ENCODE measurements at places on chromosomes 3 and 15. TPM values are rescaled to one million over a fixed set of nuclear protein-coding genes. Genes with fewer than 3 reads are reported as not detected.
A peak's percentile ranks its signal among the peaks of the same experiment; 100 is the strongest.

Gene FBXO40
- 0.04 TPM for total RNA-seq

Gene RTP3
- total RNA-seq: not detected

Gene CEMIP
- total RNA-seq: 0.57 TPM

Gene PLA1A
- total RNA-seq: not detected

DNA sequence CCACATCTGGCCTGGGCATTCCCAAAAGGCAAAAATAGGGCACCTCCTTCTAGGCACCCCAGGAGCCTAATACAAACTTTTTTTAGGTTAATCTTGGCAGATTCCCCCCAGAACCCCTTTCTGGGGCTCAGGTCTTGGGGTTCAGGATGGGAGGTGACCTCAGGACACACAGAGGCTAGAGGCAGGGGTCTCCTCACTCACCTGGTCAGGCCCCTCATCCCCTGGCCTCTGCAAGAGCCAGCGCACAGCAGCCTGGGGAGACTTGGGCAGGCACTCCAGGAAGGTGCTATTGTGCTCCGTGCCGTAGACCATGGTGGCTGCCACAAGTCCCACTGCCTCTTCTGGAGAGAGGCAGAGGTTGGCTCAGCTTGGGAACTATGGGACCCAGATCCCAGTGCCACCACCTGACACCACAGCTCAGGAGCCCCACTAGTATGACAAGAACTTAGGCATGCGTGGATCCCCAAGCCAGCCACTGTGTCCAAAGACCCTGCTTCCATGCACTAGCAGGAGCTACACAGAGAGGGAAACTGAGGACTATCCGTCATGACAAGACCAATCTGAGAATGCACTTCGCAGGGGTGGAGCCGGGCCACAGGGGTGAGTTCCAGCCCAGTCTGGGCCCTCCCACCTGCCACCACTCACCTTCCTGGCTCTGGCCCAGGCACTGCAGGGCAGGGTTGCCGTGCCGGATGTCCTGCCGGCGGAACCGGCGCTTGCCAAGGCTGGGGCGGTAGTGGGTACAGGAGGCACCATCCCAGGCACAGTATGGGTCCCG lies 7.4 kb downstream of the SEMA3G start:
- peaks cover 8% of the 10 kb centered on the region for H3K4me1 ChIP-seq
- H3K4me3 ChIP-seq: no peak overlapping the region
- H3K36me3 ChIP-seq: no peaks in the 10 kb centered on the region
- H3K27me3 ChIP-seq: no peaks in the 10 kb centered on the region

DNA sequence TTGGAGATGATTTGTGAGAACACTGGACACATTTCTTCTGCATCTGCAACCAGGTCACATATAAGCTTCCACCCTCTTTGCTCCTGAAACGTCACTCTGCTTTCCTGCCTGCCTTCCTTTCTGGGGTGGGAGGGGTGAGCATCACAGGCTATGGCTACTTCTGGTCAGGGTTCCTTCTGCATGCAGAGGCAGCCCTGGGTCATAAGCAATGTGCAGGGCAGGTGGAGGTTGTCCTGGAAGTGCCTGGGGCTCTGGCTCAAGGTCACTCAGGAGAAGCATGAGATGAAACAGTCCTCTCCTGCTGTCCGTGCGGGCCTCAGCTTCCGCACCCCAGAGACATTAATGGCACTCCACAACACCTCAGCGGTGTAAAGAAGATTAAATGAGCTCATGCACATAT lies 15.1 kb downstream of the SLC6A20 start:
- peaks cover 4% of the 10 kb centered on the region for H3K27me3 ChIP-seq
- no peak for DNase-seq
- no peak overlapping the region for H3K27ac ChIP-seq
- peaks cover 16% of the 10 kb centered on the region for H3K4me1 ChIP-seq
- no peak overlapping the region for H3K4me3 ChIP-seq

- H3K27me3 ChIP-seq: no peaks in the 10 kb centered on the region
- no peak overlapping the region for H3K27ac ChIP-seq
- H3K4me3 ChIP-seq: no peak overlapping the region
- no peak for DNase-seq
These were observed 57.9 kb upstream of the PPP2R3A start for GRCh38 chr3:135907422-135908165.

DNA sequence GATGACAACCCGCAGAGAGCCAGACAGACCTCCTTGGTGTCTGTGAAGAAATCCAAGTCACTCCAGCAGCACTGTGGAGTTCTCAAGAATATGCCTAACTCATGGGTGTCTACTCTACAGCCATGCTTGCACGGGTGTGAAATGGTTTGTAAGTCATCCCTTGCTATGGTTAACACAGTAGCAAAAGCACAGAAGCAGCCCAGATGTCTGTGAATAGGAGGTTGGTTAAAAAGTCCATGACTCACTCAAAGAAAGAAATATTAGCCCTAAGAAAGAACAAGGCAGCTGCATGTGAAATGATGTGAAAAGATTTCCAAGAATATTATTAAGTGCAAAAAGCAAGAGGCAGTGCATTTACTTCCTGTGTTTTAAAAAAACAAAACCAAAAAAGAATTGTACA lies 12.1 kb upstream of the LIMD1 start:
- H3K27me3 ChIP-seq: no peaks in the 10 kb centered on the region
- H3K4me3 ChIP-seq: no peak overlapping the region
- H3K4me1 ChIP-seq: peaks cover 16% of the 10 kb centered on the region
- no peak overlapping the region for H3K27ac ChIP-seq
- no peaks in the 10 kb centered on the region for H3K36me3 ChIP-seq

DNA sequence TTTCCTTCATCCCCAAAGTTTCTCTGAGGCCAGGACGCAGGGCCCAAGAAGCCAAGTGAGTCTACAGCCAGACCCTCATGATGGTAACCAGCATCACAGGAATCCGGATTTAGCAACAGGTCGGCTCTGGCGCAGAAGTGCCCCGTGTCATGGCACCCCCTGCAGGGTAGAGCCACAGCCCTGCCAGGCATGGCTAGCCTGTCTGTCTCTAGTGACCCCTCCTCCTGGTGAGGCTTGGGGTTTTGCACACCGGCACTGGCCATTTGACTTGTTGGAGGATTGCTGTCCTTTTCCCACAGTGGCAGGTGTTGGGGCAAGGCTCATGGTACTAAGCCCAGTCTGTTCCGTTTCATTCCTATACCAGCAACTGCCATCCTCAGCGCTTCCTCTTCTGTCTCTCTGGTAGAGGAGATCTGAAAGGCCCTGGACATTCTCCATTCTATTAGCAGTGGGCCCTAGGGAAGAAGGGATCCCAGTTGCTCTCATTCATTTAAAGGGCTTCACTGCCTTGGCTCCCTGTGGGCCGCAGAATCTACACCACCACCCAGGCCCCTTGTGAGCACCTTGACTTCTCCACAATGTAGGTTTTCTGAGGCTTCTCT lies 9.4 kb upstream of the CHAC1 start:
- DNase-seq: no peak
- peaks cover 21% of the 10 kb centered on the region for H3K4me1 ChIP-seq
- H3K27me3 ChIP-seq: peaks cover 36% of the 10 kb centered on the region

- H3K4me1 ChIP-seq: peaks cover 31% of the 10 kb centered on the region
- H3K27me3 ChIP-seq: no peaks in the 10 kb centered on the region
- no peak overlapping the region for H3K4me3 ChIP-seq
- no peak overlapping the region for H3K27ac ChIP-seq
These were observed 45.5 kb downstream of the SATB1 start for GRCh38 chr3:18379647-18380046.

- H3K27me3 ChIP-seq: peaks cover 9% of the 10 kb centered on the region
- H3K36me3 ChIP-seq: no peaks in the 10 kb centered on the region
These were observed 10.2 kb downstream of the RFTN1 start for GRCh38 chr3:16503191-16503776.

DNA sequence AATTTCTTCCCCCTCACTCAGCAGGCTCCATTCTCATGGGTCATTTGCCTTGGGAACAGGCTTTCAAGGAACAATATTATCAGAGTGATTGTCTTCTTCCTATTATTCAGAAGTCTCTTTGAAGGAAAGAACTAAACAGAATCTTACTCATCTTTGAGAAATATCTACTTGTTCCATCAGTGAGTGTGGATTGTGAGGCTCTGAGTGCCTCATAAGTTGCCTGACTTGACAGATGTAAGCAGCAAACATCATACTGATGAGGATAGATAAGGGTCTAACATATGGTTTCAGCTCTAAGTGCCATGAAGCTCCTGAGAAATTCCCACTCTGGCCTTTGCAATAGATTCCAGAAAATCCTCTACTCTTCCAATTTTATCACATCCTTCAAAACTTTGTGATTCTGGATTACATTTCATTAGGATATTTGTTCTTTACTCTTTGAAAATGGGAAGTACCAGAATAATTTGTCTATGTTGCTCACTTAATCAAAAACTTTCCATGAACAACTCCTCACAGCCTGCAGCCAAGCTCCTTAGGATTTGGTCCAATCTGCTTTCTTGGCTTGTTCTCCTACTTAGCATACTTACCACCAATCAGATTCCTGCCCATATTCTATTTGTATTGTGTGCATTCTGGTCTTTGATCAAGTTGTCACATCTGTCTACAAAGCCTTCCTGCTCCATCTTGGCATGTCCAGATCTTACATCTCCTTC lies 120.1 kb downstream of the RPL22L1 start:
- H3K4me1 ChIP-seq: no peaks in the 10 kb centered on the region
- no peaks in the 10 kb centered on the region for H3K27me3 ChIP-seq
- no peak overlapping the region for H3K4me3 ChIP-seq
- no peak overlapping the region for H3K27ac ChIP-seq

DNA sequence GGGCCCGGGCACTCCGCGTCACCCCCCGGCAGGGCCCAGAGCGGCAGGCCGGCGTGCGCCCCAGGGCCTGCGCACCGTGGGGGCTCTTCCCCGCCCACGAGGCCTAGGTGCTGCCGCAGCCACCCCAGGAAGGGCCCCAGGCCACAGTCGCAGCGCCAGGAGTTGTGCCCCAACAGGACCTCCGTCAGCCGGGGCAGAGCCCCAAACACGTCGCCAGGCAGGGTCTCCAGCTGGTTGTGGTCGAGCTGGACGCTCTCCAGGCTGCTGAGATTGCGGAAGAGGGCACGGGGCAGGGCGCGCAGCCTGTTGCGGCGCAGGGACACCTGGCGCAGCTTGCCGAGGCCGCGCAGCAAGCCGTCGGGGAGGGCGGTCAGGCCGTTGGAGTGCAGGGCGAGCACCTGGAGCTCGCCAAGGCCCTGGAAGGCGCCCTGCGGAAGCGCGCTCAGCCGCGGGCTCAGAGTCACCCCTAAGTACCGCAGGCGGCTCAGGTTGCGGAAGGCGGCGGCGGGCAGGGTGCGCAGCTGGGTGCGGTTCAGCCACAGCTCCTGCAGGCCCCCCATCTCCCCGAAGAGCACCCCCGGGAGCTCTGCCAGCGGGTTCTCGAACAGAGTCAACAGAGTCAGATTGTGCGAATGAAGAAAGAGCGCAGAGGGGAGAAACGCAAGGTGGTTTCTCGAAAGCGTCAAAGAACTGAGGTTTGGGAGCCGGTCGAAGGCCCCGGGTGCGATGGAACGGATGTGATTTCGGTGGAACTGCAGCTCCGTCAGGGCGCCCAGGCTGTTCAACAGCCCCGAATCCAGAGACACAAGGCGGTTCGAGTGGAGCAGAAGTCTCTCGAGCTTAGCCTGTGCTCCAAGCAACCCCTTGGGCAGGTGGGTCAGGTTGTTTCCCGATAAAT lies 2.0 kb downstream of the GP5 start:
- DNase-seq: peak; percentile 49
- H3K4me1 ChIP-seq: peaks cover 27% of the 10 kb centered on the region
- peak overlapping the region; percentile 64 for H3K4me3 ChIP-seq
- peaks cover 43% of the 10 kb centered on the region for H3K27me3 ChIP-seq

- no peak overlapping the region for H3K27ac ChIP-seq
- peak; percentile 28 for DNase-seq
- no peaks in the 10 kb centered on the region for H3K4me1 ChIP-seq
- no peak overlapping the region for H3K4me3 ChIP-seq
These were observed 325.2 kb upstream of the NR2E3 start for GRCh38 chr15:71485094-71485693.

GRCh38 chr15:41606997-41607396 lies 48.0 kb downstream of the TYRO3 start:
- H3K27me3 ChIP-seq: no peaks in the 10 kb centered on the region
- H3K4me3 ChIP-seq: no peak overlapping the region
- H3K27ac ChIP-seq: no peak overlapping the region
- H3K4me1 ChIP-seq: peaks cover 7% of the 10 kb centered on the region

- peaks cover 87% of the 10 kb centered on the region for H3K36me3 ChIP-seq
- H3K4me3 ChIP-seq: no peak overlapping the region
- H3K4me1 ChIP-seq: no peaks in the 10 kb centered on the region
- H3K27me3 ChIP-seq: no peaks in the 10 kb centered on the region
- peak overlapping the region; percentile 8 for H3K27ac ChIP-seq
These were observed 51.2 kb downstream of the SETD5 start for GRCh38 chr3:9448643-9449042.

DNA sequence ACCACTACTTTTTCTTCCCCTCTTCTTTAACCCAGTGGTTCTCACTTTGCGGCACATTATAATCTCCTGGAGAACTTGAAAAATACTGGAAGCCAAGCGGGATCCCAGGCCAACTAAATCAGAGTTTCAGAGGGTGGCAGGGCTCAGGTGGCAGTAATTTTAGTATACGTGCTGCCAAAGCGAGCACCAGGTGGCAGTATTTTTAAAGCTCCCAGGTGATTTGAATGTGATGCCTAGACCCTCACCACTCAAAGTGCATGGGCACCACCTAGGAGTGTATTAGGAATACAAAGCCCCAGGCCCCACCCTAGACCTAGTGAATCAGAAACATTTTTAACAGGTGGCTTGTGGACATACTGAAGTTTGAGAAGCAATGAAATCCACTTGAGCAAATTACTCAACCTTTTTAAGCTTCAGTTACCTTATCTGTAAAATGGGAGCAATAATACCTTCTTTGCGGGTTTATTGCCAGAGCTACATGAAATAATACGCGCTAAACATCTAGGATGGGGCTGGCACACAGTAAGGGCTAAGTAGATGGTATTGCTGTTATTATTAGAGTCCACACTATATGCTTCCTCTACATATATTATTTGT lies 8.3 kb downstream of the B3GALNT1 start:
- no peak overlapping the region for H3K4me3 ChIP-seq
- H3K4me1 ChIP-seq: no peaks in the 10 kb centered on the region
- H3K27ac ChIP-seq: no peak overlapping the region

DNA sequence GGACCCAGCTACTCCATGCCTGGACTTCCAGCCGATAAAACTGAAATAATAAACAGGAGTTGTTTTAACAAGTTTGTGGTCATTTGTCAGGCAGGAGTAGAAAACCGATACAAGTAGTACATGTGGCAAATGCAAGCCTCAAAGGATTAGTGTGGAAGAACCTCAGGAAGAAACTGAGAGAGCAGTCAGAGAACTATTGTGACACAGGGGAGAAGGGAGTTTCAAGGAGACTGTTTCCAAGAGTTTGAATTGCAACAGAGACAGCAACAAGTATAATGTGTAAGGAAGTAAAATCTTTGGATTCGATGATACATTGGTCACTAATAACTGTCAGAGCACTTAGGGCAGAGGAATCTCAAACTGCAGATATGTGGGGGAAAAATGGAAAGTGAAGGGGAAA lies 450.6 kb upstream of the ARHGEF26 start:
- no peak overlapping the region for H3K27ac ChIP-seq
- no peaks in the 10 kb centered on the region for H3K36me3 ChIP-seq
- peaks cover 16% of the 10 kb centered on the region for H3K4me1 ChIP-seq
- no peak overlapping the region for H3K4me3 ChIP-seq

DNA sequence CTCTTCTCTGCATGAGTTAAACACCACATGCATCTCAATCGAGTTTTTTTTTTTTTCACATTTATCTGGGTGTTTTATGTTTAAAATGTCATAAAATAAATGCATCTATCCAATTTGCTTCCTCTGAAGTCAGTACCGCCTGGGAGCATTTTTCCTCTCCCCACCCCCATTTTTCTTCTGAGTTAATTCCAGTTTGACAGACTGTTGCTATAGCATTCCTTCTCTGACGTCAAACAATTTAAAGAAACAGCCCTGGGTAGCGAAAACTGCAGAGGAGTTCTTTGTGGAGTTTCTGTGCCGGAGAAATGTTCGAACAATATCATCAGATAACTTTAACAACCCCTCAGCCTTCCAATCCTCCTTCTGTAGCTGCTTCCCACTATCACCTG lies 900 bp upstream of the GNB4 start:
- peak overlapping the region; percentile 85 for H3K4me3 ChIP-seq
- H3K27ac ChIP-seq: peak overlapping the region; percentile 83
- H3K27me3 ChIP-seq: peaks cover 27% of the 10 kb centered on the region
- DNase-seq: no peak
